ENCODE measurements at places on chromosomes 2 and 18. TPM values are rescaled to one million over a fixed set of nuclear protein-coding genes. Genes with fewer than 3 reads are reported as not detected.

DNA sequence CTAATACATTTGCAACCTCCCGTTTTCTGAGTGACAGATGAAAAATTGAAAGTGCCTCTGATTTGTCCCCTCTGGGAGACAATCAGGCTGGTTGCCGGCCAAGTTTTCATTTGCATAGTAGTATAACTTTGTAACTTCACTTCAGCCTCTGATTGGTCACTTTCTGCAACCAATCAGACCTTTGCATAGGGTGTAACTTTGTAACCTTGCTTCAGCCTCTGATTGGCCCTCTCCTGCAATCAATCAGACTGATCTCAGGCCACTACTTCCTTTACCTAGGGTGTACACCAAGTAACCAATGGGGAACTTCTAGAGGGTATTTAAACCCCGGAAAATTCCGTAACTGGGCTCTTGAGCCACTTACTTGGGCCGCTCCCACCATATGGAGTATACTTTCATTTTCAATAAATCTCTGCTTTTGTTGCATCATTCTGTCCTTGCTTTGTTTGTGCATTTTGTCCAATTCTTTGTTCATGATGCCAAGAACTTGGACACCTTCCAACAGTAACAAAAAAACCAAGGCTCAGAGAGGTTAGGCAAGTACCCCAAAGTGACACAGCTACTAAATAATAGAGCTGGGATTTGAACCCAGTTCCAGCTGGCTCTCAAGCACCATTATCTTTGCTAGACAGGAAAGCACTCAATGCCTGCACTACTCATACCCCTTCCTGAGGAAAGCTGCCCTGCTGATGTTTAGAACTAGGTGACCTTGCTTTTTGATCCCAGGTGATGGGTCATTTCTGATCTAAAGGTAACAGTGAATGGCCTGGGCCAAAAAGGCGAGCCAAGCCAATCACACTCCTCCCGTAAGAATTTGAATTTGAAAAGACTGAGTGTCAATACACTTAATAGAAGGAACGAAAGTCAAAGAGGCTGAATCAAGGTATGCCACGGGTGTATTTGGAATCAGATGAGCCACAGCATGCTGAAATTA is 10.9 kb upstream of the MYOM1 start:
- DNase-seq, result no peak

The DYTN gene
- not detected for total RNA-seq

DNA sequence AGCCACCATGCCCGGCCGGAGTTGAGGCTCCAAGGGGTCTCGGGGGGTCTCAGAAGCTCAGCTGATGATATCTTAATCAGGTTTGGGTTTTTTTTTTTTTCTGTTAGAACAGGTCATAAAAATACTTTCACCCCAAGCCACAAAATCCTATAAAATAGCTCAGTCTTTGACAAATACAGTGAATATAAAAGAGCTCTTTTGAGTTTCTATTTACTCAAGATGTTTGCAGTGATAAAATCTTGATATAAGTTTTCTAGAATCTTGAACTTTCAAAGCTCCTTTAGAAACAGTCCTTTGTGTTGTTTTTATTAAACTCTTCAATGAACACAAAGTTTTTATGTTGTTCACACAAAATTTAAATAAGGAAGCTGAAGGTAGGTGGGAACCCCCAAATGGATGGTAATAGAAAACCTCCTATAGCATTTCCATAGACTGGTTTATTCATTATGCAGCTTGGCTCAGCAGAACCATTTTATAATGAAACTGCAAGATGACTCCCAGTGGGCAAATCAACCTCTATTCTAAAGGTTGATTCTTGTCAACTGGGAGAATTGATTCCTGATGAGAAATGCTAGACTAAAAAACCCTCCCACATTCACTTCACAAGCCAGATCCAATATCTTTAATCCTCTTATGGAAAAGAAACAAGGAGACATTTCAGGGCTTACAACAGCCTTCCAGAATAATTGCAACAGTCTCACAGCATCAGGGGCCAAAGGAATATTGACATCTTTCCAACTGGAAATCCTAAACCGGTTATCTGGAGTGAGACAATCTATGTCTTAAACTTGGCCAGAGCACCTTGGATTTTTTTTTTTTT is 13.6 kb upstream of the NARS1 start:
- no peak for DNase-seq

The HRH4 gene
- total RNA-seq, result not detected

- DNase-seq, result peak; percentile 9
Observed at GRCh38 chr2:152730591-152731333, 12.3 kb downstream of the ARL6IP6 start.
